ENCODE measurements at places on chromosomes 11 and 22.

DNA sequence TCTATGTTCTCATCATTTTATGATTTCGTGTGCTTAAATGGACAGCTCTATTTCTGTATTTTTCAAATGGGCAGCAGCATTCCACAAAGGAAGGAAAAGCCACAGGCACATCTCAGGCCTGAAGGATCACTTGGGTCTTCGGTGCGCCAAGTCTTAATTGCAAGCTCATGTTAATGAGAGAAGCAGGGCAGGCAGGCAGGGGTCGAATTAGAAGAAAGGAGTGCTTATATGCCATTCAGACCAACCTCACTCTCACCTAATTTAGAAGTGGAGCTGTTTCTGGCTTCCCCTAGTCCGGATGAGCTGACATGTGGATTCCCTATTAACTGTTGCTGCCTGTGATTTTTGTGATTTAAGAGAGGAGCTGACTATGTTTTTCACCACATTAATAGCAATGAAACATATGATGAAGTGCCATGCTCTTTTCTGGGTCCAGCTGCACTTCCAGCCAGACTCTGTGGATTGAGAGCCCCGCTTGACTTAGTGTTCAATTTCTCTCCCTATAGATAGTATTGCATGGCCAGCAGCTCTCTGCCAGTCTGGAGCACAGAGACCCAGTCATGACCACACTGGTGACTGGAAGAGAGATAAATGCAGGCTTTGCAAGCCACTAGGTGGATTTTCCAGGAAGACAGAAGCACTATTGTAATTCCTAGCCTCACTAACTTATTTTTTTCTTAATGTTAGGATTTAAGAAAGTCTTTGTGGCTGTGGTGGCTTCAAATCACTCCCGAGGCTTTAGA is 373.9 kb upstream of the FAT3 start:
- no peak for DNase-seq

DNA sequence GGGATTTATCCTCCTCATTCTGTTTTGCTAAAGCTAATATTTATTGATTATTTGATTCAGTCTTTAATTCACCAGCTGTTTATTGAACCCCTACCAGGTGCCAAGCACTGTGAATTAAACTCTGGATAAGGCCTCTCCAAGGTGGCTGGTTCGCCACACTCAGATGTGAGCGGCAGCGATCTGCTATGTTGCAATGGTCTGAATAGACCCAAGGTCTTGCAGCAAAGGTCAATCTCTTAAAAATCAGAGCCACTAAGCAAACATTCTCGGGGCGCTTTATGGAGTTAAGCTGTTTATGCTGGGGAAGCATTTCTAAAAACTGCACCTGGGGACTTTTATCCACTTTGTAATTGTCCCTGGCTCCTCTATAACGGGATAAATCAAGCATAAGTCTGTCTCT is 10.5 kb upstream of the TSPAN18 start:
- DNase-seq: no peak

DNA sequence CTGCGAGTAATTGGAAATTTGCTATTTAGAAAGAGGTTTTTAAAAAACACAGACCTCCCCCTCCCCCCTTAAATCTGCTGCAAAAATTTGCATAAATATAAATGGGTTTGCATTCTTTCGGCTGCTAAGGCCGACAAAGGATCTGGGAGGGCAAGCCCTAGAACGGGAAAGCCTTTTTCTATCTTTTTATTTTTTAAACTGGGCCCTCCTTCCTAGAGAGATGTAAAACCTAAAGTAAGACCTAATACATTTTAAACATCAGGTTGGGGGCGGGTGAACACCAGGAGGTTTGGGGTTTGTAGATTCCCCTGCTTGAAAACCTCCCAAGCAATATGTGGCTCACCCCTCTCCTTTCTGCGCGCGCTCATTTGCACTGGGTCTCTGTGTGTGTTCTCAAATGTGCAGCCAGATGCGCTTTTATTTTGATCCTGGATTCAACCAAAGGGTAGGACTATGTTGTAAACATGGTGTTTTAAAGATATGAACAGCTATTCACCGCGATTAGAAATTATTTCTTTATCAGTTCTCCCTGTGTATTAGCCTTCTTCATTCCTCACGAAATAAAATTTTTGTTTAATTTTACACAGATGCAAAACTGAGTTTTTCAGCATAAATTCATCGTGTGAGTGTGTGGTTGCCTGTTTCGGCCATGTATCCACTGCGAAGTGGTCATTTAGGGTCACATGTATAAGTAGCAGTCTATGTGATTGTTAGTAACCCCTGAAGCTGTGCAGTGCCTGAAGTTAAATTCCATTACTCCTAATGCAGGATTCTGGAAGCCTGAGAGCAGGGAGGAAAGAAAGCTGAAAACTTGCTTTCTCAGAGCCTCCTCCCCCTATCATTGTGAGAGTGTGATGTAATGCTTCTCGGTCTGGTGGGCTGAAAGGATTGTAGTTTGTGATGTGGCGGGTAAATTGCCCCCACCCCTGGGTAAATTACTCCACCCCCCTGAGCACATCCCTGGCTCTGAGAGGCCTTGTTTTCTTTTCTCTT is 988 bp downstream of the TNRC6B start:
- DNase-seq: peak; percentile 55

- peak; percentile 47 for DNase-seq
Measured at GRCh38 chr11:69013009-69013951, at the start of gene MRGPRF. Gene MRGPRF (minus strand): TSS chr11:69013246. CDS start chr11:69009901, 3,345 bp downstream.

GRCh38 chr22:27150544-27150941 is 493.2 kb downstream of the MIAT start:
- DNase-seq: no peak

DNA sequence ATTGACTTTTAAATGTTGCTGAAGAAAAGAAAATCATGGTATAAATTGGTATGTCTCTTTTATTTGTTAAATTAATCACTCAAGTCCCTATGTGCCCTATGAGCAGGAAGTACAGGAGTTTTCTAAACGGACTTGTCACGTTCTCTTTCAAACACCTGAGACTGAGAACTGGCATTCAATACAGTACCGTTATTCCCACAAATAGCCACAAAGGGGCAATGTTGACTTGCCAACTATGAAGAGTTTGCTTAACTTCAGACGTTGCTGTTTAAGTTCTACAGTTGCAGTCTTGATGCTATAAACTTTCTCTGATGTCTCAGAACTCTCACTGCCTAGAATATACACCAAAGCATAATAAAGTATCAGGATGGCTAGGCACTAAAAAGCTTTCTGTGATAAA is 7.6 kb downstream of the OR56A1 start:
- no peak for DNase-seq
